ENCODE measurements at places on chromosomes 11 and 22. TPM values are rescaled to one million over a fixed set of nuclear protein-coding genes. Genes with fewer than 3 reads are reported as not detected.

Gene BAIAP2L2
- total RNA-seq = 1.9 TPM

Gene WBP2NL
- 0.94 TPM for total RNA-seq

Gene REXO2
- total RNA-seq = 65.0 TPM

Gene DKK3
- total RNA-seq = not detected

Gene OR51I1
- not detected for total RNA-seq

Gene NLRP14
- total RNA-seq = 6.4 TPM

Gene TRIM22
- 49.7 TPM for total RNA-seq

Gene UCP2
- total RNA-seq = 358 TPM

Gene MAP6
- total RNA-seq = not detected

Gene CD3E
- 2.0 TPM for total RNA-seq

Gene TEX12
- 0.59 TPM for total RNA-seq

Gene SPECC1L
- 65.5 TPM for total RNA-seq

Gene VSIG10L2
- total RNA-seq = not detected

Gene ZNF214
- not detected for total RNA-seq

Gene SESN3
- total RNA-seq = 12.9 TPM

Gene SLC16A8
- total RNA-seq = not detected

Gene NLRP10
- total RNA-seq = not detected

Gene APOBEC3B
- 31.1 TPM for total RNA-seq

Gene ROBO4
- not detected for total RNA-seq

Gene ADAMTS8
- not detected for total RNA-seq

Gene RNASEH2C
- 79.1 TPM for total RNA-seq

Gene CD6
- not detected for total RNA-seq

Gene SYCE3
- not detected for total RNA-seq

Gene CFAP68
- total RNA-seq = 18.8 TPM

Gene LMNTD2
- 16.9 TPM for total RNA-seq

Gene CARD18
- total RNA-seq = not detected

Gene PNPLA5
- total RNA-seq = 0.15 TPM

Gene CCDC87
- total RNA-seq = 0.17 TPM

Gene POU2AF2
- not detected for total RNA-seq

Gene LRRC55
- total RNA-seq = not detected

All from OCI-LY7 (cell line).